ENCODE measurements at places on chromosomes 7 and 10.

DNA sequence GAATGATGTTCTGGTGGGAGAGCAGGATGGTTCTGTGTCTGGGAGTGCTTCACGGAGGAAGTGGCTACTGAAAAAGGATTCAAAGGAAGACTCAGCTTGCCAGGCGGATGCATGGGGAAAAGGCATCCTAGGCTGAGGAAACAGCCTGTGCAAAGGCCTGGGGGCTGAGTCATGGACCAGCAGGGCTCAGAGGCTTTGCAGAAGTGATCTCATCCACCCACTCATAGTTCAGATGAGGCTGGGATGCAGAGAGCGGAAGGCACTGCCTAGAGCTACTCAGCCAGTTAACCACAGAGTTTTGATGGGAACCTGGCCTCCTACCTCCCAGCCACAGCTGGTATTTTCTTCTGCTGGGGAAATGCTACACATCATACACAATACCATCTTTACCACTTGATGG, 15.8 kb upstream of the ADAMTS14 start:
- DNase-seq: peak; percentile 42

DNA sequence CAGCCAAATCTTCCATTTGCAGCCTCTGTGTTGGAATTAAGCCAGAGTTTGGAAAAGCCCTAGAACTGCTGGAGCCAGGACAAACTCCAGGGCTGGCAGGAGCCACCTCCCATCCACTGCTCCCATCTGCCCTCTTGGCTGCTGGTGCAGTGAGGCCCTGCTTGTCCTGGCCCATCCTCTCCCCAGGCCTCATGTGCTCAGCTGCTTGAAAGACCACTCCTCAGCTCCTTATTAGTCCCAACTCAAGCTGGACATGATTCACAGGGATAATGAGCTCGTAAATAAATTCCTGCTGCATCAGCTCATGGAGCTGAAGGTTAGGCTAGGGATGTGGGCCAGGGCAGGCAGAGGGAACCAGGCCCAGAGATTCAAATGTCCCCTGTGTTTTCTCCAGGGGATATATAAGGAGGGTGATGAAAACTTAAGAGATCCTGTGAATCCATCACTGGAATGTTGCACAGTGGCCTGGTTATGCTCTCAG, 282.8 kb downstream of the RPS24 start:
- no peak for DNase-seq

DNA sequence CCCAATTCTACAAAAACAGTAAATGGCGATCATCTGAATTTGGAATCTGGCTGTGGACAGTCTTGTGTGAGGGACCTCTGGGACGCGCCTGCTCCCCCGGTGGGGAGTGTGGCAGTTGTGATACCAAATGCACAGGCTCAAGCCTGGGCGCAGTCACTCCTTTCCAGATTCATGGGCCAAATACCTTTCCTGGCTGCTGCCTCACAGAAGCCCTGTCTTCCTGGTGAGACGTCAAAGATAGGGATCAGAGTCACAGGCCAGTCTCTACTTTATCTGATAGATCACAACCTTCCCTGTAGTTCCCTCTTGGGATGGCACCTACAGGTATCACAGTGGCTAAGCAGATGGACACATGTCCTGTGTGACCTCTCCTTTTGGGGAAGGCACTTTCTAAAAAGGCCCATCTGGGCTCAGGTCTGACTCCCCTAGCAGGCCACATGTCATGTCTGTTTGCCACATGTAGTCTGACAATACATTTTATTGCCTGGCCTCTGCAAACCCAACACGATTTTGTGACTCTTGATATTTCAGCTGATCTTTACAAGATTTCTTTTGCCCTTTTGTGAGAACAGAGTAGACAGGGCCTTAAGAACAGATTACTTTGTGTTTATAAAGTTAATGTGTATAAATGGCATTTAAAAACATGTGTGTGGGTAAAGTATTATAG, 150.1 kb downstream of the SNX10 start:
- DNase-seq: no peak

GRCh38 chr7:116583653-116584052, 58.8 kb downstream of the CAV1 start:
- no peak for DNase-seq

DNA sequence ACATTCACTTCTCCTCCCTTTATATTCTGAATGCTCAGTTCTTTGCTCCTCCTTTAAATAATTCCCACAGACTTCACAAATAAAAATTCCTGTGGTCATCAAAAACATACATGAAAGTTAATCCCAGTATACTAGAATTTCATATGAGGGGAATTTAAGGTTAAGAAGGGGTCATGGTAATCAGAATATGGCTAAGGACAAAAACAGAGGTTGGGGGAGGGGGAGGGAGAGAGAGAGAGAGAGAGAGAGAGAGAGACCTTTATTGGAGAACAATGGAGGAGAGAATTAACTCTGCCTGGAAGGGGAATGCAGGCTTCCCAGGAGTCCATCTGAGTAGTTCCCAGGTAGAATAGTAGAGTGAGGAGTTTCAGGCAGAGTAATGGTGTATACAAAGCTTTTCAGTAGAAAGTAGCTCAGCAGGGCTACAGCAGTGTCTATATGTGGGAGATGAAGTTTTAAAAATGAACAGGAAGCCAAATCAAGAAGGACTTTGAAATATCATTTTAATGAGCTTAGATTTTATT, 5.2 kb upstream of the CUBN start:
- DNase-seq: no peak

DNA sequence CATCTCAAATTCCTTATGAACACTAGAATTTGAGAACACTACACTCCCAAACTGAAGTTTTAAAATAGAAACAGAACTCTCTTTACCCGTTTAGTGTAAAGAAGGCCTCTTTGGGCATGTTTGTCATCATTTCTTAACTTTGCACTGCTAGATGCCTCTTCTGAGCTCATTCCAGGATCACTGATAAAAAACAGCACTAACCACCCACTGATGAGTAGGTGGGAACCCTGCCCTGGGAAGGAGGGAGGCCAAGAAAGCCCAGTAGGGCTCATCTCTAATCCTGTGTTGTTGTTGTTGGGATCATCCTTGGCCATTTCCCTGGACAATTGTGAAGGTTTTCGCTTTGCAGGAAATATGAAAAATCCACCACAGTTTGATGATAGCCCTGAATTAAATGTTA, 68.2 kb downstream of the CUBN start:
- no peak for DNase-seq

Measured in activated T-helper 1 cell treated with anti-CD3 and anti-CD28 coated beads, Interleukin-12 subunit alpha, Interleukin-12 subunit beta, Interleukin-2, Interleukin-4 antibody, amounts not matched to agents 30 ng/mL and 10 ng/mL and 1 ng/mL, durations not matched to agents 14 hours and 24 hours and 36 hours (primary cell).